A172 (cell line): ENCODE measurements at places on chromosomes 4 and X.

- DNase-seq = no peak
Measured at GRCh38 chr4:77631276-77631675, 25.7 kb downstream of the CXCL13 start.

DNA sequence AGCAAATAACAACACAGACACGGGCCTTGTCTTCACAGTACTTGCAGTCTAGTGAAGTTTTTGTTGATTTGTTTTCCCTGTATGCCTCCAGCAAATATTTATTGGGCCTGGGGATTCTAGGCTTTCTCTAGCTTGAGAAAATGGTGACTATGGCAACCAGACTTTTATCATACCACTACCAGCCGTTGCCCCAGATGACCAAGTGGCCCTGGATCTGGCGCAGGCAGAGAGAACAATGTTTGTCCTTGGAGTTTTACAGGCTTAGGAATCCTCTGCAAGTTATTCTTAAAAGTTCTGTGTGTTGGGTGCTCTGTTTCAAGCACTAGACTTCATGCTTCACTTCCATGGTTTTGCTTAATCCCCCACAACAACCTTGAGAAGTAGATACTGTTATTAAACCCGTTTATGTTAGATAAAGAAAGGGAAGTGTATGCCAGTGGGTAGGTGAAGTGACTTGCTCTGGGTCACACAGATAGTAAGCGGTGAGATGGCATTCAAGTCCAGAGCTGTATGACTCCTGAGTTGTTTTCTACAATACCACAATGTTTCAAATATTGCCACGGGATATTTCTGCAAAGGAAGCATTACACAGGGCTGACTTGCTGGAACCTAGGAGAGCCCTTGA is 94.6 kb downstream of the AKAP4 start:
- no peak for DNase-seq

DNA sequence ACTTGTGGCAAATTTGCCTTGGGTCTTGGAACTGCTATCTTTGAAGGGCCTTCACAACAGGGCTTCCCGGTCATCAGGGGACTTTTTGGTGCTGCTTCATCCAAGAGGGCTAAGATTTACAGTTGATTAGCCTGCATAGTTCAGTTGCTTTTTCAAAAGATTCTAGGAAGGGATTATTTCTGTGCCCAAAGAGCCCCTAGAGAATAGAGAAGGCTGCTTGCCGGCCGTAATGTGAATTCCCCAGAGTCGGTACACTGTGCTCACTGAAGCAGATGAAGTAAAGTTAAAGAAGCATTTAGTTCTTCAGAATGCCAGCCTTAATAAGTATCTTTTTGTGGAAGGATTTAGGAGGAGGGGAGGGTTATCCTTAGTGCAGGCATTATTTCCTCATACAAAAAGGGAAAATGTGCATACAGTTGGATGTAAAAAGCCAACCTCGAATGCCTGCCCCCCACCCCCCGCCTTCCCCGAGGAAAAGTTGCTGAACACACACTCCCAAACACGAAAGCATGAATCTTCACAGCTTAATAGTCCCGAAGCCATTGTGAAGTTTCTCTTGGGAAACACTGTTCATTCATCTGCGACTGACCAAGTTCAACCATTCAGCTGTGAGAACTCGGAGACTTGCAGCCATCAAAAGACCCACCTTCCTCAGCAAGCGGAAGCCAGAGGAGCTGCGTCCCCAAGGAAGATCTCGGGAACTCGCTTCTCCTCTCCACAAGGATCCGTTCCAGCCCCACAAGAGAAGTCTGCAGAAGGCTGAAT is 47.6 kb downstream of the ANOS1 start:
- DNase-seq = no peak

DNA sequence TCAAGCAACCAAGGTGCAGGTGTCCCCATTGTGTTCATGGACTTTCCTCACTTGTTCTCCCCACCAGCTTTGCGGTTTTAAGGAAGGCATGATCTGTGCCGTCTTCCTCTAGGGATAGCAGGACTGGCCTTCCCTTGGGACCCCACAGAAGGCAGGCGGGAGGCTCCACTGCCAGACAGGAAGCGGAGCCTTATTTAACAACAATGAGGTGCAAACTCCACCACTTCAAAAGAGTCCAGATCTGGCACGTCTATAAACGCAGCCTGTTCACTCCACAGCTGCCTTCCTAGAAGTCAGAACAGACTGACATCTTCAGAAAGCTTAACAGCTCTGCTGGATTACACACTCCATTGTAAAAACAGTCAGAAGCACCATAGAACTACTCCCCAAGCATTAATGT is 1.7 kb upstream of the GPR143 start:
- no peak for DNase-seq
